ENCODE measurements at places on chromosomes 3 and 15.

GRCh38 chr3:69248436-69248835 is 126.0 kb upstream of the LMOD3 start:
- no peak for DNase-seq

GRCh38 chr3:45124352-45124751 is 21.8 kb downstream of the CDCP1 start:
- no peak for DNase-seq

DNA sequence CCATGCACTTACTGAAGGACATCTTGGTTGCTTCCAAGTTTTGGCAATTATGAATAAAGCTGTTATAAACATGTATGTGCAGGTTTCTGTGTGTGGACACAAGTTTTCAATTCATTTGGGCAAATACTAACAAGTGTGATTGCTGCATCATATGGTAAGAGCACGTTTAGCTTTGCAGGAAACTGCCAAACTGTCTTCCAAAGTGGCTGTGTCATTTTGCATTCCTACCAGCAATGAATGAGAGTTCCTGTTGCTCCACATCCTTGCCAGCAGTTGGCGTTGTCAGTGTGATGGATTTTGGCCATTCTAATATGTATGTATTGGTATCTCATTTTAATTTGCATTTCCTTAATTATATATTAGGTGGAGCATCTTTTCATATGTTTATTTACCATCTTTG is 280.1 kb downstream of the SV2B start:
- no peak for DNase-seq

DNA sequence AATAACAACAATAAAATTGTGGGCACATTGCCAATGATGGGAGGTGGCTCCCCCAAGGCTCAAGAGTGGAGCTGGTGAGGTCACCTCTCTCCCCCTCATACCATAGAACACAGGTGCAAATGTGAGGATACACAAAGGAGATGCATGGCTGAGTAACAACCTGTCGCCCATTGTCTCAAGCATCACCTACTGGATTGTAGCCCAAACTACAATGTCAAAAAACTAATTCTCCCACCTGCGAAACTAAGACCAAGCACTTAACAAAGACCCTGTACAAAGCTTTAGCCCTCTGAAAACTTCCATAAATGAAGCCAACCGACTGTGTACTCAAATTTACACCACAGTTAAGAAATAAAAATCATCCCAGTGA is 50.4 kb upstream of the IGSF11 start:
- no peak for DNase-seq

DNA sequence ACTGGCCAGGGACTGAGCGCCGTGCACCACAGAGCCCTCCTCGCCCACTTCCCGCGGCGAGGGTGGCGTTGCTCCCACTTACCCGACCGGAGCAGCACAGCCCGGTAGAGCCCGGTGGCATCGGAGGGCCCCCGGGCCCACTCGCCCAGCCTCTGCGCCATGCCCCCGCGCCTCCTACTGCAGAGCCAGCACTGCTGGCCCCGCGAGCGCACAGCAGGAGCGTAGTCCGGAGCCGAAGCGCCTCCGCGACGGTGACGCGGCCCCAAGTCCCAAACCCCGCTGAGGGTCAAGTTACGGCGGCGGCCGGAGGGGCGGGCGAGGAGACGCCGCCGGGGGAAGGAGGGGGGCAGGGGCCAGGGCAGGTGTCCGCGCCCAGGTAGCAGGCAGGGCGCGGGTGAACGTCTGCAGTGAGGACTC is 9.6 kb upstream of the FAM107A start:
- DNase-seq, result no peak

- no peak for DNase-seq
Measured at GRCh38 chr15:89822026-89822425, 7.4 kb upstream of the ANPEP start.

GRCh38 chr3:188255190-188255589 is 101.2 kb downstream of the LPP start:
- DNase-seq, result no peak

DNA sequence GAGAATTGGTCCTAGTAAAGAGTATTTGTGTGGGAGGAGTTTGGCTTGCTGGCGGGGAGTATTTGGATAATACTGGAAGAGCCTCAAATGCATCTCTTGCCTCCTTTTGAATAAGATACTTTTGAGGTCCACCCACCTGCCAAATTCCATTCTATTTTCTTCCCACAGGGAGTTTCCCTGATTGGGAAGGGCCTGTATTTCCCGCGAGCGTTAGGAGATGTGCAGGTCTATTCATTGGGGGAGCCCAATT is 406 bp upstream of the RASA2 start:
- DNase-seq, result no peak

GRCh38 chr3:175294793-175295192 is 435.7 kb downstream of the NAALADL2 start:
- no peak for DNase-seq

DNA sequence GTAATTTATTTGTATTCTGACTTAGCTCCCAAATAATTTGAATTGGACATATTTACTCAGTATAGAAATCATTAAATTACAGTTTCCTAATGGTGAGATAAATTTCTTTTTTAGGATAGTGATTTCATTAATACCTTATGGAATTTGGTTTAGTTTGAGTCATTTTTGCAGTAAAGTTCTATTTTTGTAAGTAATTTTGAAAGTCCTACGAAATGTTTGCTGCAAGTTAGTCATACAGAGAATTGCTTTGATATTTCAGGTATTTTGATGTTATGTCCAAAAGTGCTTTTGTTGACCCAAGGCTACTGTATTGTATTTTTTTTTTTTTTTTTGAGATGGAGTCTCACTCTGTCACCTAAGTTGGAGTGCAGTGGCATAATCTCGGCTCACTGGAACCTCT is 41.7 kb downstream of the TCF12 start:
- DNase-seq, result no peak

DNA sequence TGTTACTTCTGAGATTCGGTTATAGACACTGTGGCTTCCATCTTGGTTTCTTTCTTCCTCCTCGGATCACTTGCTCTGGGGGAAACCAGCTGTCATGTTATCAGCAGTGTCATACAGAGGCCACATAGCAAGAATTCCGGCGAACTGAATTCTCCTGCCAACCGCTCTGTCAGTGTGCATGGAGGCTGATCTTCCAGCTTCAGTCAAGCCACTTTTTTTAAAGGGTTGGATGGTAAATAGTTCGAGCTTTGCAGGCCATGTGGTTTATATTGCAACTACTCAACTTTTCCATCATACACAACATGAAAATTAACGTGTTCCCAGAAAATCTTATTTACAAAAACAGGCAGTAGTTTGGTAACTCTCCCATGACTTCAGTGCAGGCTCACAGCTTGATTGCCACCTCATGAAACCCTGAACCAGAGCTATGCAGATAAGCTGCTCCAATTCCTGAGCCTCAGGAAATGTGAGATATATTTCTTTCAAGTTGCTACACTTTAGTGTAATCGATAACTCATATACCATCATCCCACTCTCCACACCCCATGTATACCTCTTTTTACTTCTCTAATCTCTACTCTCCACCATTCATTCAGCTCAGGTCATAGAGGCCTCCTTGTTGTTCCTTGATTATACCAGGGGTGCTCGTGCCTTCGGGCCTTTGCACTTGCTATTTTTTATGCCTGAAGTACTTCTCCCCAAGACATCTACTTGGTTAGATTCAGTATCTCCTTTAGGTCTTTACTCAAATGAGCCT is 7.2 kb downstream of the RPL22L1 start:
- DNase-seq, result no peak

- no peak for DNase-seq
Measured at GRCh38 chr3:182609575-182610156, 183.6 kb upstream of the ATP11B start.

DNA sequence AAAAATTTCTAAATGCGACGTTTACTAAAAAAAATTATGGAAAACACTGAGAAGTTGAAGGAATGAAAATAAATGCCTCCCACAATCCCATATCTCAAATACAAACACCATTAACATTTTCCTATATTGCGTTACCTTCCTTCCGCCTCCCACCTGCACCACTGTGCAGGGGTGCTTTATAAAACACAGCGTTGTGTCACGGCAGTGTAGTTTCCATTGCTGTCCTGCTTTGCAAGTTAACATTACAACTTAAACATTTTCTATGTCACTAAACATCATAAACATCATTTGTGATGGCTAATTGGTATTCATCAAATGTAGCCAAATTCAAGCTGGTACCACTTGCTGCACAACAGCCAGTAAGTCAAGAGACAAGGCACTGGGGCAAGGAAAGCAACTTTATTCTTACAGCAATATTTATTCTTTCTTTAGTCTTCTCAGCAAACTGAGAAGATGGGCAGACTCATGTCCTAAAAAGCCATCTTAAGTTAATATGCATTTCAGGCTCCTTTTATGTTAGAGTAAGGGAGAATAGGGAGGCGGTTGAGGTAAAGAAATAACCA is 12.3 kb upstream of the FETUB start:
- no peak for DNase-seq

GRCh38 chr15:69325456-69325971 is 26.8 kb downstream of the PAQR5 start:
- no peak for DNase-seq

DNA sequence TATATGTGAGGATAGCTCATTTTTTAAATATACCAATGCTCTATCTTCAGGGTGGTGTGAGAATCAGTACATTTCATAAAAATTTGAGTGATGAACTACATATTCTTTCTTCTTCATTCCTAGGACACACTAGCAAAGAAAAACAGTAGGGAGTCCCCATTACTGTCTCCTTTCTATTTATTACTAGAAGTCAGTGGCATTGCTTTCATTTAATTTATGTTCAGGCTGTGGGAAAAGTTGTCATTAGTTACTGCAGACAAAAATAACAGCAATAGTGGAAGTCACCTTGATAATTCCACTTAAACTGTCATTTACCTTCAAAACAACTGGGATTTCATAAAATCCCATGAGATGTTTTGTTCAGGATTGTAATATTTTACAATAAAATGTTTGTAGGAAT is 446.4 kb downstream of the GBE1 start:
- no peak for DNase-seq

DNA sequence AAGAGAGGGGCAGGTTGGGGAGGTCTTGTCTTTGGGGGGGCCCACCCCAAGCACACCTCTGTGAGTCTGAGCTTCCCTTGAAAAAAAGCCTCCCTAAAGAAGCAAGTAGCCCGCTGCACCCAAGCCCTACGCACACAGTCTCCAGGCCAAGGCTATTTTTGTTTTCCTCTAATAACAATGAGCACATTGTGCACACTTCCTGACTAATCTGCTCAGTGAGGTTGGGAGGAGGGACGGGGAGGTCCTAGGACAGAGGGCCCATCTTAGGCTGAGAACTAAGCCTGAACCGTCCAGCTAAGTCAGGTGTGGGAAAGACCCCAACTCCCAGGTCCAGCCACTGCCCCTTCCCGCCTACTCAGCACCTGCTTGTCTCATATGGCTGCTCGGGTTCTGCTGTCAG is 87.2 kb downstream of the HMG20A start:
- no peak for DNase-seq

DNA sequence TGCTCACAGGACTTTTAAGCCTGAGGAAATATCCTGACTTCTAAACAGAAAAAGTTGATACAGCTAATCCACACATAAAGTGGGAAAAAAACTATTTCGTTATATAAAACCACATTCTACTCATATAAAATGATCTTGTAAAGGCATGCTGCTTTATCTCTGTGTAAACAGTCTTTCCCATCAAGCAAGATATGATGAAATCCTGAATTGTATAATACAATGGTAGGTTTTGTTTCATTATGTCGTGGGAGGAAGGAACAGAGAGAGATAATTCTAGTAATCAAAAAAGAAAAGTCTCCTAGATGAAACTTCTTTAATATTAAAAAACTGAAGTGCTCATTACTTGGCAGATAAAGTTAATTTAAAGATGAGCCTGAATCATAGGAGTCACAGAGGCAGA is 92.6 kb upstream of the SNTN start:
- no peak for DNase-seq

- DNase-seq, result no peak
Measured at GRCh38 chr3:107264888-107265287, 112.4 kb upstream of the CCDC54 start.

DNA sequence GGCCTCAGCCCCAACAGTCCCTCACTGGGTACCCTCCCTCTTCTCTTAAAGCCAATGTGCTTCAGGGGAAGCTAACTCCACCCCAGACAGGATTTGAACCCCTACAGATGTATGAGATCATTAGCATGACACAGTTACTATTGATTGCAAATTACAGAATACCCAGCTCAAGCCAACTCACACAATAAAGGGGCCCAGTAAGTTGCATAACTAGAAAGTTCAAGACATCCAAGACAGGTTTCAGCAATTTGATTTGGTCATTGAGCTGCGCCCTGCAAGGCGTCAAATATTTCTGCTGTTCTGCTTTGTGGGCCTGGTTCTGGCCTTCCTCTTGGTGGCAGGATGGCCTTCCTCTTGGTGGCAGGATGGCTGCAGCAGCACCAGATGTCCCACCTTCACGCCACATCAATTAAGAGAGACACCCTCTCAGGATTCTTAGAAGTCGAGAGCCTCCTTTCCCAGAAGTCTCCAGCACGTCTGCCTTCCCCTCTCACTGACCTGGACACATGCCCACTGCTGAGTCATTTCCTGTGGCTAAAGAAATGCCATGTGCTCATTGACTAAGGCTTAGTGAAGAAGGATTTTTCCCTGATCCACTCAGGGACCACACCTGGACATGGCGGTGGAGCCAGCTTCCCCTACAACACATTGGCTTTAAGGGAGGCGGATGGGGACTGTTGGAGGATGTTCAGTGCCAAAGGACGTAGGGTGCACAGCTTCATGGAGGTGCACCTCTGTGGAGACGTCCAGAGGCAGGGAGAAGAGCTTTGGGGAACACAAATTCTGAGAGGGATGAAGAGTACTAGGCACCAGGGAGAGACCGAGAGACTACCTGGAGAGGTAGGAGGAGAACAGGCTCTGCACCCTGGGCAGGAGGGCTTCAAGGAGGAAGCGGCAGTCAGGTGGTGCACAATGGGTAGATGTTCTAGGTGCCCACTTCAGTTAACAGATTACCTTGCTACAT is 49.1 kb downstream of the DNASE1L3 start:
- no peak for DNase-seq

- no peak for DNase-seq
Measured at GRCh38 chr15:62109982-62110851, 43.4 kb downstream of the C2CD4A start.

DNA sequence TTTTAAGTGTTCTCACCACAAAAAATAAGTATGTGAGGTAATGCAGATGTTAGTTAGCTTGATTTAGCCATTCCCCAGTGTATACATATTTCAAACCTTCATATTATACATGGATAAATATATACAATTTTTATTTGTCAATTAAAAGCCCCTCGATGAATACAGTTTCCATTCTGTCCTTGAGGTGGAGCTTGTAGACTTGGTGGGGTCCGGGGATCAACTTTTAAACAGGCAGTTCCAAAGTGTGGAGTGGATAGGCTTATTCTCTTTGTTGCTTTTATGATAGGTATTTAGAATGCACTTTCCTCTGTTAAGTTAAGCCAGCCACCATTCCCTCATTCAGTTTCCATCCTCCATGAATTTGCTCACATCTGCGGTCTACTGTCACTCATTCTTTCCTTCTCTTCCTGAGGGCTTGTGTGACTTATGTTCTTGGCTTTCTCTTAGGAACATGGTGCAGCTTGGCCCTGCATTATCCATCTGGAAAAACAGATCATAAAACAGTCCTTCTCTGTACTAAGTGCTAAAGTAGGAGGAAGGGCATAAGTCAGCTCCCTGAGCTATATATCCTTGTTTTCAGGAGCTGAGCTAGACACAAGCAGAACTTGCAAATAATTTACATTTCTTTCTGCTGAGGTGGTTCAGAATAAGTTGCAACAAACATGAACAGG is 149.1 kb downstream of the NFKBIZ start:
- no peak for DNase-seq

GRCh38 chr15:64782751-64783150 is 7.4 kb upstream of the RBPMS2 start:
- DNase-seq, result no peak

All from CD4-positive, alpha-beta T cell treated with Interleukin-10 for 1 hour (primary cell).